A172 (cell line): ENCODE measurements at places on chromosomes 1 and 21. TPM values are rescaled to one million over a fixed set of nuclear protein-coding genes. Genes with fewer than 3 reads are reported as not detected.

GRCh38 chr1:168520052-168520751, 23.6 kb downstream of the XCL2 start:
- DNase-seq, result no peak

GRCh38 chr1:113552244-113552643, 161.9 kb downstream of the MAGI3 start:
- DNase-seq, result no peak

GRCh38 chr1:5634893-5635292, 357.3 kb downstream of the NPHP4 start:
- no peak for DNase-seq

The MEX3A gene
- 11.2 and 12.5 TPM in 2 replicates for total RNA-seq

GRCh38 chr1:59375321-59376220, 78.7 kb downstream of the FGGY start:
- DNase-seq, result peak; percentile 97

GRCh38 chr1:27992276-27992675, 32.5 kb downstream of the XKR8 start:
- DNase-seq, result no peak

GRCh38 chr1:18951818-18952391, 4.6 kb downstream of the IFFO2 start:
- DNase-seq, result no peak

The CFAP45 gene
- total RNA-seq, result 2.4 and 3.7 TPM in 2 replicates

The STUM gene
- total RNA-seq, result not detected in 2 replicates

- DNase-seq, result no peak
Measured at GRCh38 chr1:115783311-115783710, 14.8 kb upstream of the CASQ2 start.

DNA sequence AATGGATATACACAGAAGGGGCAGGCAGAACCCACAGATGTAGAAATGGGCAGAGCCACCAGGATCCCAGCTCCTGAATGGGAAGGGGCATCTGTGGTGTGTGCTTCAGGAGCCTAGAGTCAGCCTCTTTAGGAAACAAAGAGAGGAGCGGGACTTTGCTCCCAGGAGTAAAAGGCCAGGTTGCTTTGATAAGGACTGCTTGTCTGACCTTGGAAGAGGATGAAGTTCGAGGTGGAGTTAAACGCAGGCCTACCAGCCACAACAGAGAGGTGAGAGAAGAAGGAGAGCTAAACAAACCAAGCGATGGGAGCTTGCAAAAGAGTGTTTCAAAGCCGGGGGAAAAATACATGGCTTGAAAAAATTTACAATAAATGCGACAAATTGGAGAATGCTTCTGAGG, 49.9 kb upstream of the TMPRSS2 start:
- DNase-seq, result no peak

GRCh38 chr1:210703593-210703992, 374.9 kb downstream of the HHAT start:
- no peak for DNase-seq

DNA sequence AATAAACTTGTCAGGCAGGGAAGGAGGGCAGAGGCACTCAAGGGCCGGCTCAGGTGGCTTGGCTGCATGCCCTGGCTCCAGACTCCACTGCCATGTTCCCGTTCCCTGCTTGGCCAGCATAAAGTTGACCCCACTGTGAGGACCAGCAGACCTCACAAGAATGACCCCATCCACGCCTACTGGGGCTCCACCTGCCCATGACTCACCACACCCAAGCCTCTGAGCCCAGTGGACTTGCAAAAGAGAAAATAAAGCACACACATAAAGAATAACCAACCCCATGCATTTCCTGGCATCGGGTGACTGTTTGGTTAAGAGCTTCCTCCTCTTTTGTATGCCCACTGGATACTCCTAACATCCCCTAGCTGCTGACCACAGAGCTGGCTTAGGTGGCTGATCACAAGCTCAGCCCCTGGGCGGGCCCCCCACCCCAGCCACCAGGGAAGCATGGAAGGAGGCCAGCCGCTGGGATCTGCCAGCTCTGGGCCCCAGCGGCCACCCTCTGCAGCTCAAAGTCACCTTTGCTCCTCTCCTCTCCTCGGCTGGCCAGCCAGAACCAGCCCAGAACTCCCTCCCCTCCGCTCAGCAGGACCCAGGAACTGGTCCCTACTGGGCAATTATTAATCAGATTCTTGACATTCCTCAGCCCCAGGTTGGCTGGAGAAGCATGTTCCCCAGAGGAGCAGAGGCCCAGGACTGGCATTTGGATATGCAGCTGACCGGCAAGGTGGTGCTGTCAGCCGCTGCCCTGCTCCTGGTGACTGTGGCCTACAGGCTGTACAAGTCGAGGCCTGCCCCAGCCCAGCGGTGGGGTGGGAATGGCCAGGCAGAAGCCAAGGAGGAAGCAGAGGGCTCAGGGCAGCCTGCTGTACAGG, at the start of gene KLHDC7A:
TSS of gene KLHDC7A (plus strand) at position 616 of the 875 bp plus-strand sequence. CDS start at position 668, 52 bp downstream.
- peak; percentile 86 for DNase-seq

DNA sequence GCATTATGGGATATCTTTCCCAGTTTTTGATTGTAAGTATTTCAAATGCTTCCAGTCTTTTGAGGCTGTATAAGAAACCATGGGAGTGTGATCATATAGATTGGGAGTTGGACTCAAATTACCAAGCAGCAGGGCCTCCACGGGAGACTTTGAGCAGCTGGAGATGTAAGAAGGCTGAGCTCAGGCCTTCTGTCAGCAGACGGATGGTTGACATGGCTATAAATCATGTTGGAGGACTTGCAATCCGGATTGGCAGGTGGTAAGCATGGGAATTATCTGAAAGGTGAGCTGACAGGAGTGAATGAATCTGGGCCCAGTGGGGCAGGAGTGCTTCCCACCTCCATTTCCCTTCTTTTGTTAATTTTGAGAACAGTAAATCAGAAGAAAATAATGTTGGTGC, 83.2 kb upstream of the PPM1J start:
- no peak for DNase-seq

DNA sequence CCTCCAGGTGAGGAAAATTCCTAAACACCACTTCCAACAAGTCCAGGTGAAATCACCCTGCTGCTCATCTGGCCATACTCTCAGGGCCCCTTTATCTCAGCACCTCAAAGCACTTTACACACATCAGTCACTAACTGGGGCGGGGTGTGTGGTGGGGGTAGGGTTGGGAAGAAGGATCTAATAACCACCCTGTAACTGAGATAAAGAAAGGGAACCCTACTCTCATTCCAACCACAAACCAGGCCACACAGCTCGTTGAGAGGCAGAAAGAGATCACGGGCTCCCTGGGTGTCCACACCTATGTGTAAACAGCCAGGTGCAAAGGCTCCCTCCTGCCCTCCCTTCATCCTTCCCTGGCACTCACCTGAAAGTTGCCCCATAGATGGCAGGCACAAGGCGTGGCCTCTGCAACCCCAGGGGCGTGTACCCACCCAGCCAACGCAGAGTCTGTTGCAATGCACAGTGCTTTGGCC, 20.4 kb downstream of the GPR161 start:
- no peak for DNase-seq

DNA sequence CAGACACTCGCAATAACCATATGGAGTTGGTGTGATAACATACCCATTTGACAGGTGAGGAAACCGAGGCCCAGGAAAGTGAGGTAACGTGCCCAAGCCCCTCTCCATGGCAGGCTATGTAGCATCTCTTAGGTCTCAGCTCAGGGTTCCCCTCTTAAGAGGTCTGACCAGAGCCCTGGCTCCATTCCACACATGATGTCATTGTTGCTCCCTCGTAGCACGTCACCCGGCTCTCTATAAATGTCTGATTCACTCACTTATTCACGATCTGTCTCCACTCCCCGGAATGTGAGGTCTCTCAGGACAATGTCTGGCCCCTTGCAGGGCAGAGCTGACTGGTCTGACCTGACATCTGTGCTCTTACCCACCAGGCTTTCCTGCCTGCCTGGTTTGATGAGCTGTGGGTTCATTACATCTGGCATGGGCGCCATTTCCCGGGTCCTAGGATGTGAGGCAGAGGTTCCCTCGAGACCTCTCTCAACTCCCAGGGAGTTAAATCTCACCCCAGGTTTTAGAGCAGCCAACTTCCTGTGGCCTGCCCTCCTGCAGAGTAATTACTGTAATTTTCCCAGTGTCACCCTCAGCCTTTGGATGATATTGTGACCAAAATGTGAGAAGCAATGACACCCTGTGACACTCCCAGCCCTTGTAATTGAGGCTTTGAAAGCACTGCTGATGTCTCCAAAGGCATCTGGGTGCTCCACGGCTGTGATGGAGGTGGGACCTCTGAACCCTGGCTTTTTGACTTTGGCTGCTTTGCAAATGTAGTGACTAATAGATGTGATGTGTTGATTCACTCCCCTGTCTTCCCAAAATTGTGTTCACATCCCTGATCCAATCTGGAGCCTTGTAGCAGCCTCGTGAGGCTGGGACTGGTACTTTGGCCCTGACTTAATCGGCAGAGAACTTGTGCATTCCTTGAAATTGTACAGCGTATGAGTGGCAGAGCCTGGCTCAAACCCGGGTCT, 10.6 kb downstream of the ACTL8 start:
- DNase-seq, result peak; percentile 85

The LCE3E gene
- total RNA-seq, result not detected in 2 replicates

GRCh38 chr21:42312626-42313104, 2.5 kb downstream of the TFF3 start:
- DNase-seq, result no peak

The C1orf94 gene
- not detected in 2 replicates for total RNA-seq

The HMGCS2 gene
- not detected in 2 replicates for total RNA-seq

The AMPD1 gene
- total RNA-seq, result 0.60 TPM in 1 of 2 replicates, not detected in the other

DNA sequence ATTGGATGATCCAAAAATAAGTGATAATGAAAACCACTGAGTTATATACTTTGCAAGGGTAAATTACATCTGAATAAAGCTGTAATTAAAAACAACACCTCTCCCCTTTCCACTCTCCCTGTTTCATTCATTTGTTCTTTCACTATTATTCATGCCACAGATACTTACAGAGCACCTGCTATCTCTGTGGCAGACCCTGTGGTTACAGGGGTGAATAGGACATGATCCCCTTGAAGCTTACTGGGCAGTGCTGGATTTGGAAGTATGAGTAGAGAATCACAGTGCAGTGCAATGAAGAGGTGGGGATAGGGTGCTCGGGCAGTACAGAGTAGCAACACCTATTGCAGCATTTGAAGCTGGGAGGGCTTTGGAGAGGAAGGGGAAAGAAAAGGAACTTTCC, 21.7 kb downstream of the ARV1 start:
- no peak for DNase-seq

DNA sequence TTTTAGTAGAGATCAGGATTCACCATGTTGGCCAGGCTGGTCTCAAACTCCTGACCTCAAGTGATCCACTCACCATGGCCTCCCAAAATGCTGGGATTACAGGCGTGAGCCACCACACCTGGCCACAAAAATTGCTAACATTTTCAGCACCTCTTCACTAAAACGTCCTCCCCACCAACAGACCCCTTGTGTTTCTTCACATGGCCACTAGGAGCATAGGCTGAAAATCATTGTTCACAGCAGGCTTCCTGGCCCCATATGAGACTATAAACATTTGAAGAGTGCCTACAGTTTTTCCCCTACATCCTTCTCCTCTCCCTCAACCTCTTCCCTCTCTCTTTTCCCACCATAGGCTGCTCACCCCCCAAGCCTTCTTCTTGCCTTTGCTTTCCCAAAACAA, 28.0 kb upstream of the SFPQ start:
- DNase-seq, result no peak

DNA sequence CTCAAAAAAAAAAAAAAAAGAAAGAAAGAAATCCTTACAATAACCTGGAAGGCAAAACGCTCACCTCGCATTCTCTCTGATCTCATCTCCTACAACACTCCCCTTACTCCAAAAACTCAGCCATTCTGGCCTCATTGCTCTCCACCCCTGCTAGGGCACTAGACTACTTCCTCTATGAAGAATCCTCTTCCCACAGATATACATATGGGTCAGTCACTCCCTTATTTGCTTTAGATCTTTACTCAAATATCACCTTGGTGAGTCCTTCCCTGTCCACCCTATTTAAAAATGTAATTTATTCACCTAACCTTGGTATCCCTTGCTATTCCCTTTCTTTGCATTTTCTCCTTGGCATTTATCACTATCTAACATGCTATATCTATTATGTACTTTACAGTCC, 24.6 kb upstream of the KIF1B start:
- DNase-seq, result no peak

The MRPL20 gene
- total RNA-seq, result 117 and 151 TPM in 2 replicates

DNA sequence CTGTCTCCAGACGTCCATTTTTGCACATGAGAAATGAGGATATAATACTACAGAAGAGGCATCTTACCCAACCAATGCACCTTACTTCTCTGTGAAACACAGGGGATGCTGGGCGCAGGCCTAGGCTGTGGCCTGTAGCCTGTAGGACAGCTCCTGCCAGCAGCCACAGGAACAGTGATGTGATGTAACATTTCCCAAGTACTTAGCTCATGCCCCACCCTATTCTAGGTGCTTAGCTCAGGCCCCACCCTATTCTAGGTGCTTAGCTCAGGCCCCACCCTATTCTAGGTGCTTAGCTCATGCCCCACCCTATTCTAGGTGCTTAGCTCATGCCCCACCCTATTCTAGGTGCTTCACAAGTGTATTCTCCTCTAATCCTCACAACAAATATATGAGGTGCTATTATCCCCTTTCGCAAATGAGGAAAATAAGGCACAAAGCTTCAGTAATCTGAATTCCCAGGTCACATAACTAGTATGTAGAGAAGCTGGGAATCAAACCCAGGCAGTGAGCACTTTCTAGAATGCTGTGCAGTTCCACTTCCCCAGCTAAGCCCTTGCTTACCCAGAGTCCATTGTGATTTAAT, 4.6 kb upstream of the NAXE start:
- no peak for DNase-seq

The PRRC2C gene
- 55.8 and 58.1 TPM in 2 replicates for total RNA-seq

GRCh38 chr1:240173836-240174235, 82.2 kb downstream of the FMN2 start:
- no peak for DNase-seq

- DNase-seq, result no peak
Measured at GRCh38 chr1:178066908-178067614, 26.8 kb upstream of the RASAL2 start.

The SPATA1 gene
- total RNA-seq, result not detected in 2 replicates

The OR2G6 gene
- total RNA-seq, result not detected in 2 replicates

DNA sequence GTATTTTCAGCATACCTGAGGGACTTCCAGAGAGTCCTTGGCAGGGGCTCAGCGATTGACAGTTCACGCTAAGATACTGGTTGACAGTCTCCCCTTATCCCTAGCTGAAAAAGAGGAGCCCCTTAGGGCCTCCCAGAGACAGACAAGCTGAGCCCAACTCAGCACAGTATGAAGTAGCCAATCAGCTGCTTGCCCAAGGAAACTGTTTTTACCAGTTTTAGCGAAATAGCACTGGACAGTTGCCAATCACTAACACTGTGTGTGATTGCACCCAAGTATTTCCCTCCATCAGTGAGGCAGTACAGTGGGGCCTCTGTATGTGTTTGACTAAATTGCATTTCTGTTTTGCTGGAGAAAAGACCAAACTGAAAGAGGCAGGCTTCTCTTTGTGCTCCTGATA, 27.0 kb downstream of the KHDRBS1 start:
- DNase-seq, result no peak

GRCh38 chr1:191675856-191676783, 482.1 kb upstream of the RGS18 start:
- no peak for DNase-seq

- DNase-seq, result no peak
Measured at GRCh38 chr1:62800825-62801306, 16.9 kb downstream of the ATG4C start.

- no peak for DNase-seq
Measured at GRCh38 chr1:215606564-215607168, 39.6 kb downstream of the KCTD3 start.
